ENCODE measurements at places on chromosomes 6 and 20. TPM values are rescaled to one million over a fixed set of nuclear protein-coding genes. Genes with fewer than 3 reads are reported as not detected.

GRCh38 chr6:70954750-70955149 is 2.1 kb downstream of the B3GAT2 start:
- H3K27me3 ChIP-seq = peaks cover 70% of the 10 kb centered on the region
- DNase-seq = no peak
- H3K4me3 ChIP-seq = no peak overlapping the region
- no peak overlapping the region for H3K27ac ChIP-seq

GRCh38 chr6:72810571-72811280 is 188.9 kb downstream of the KCNQ5 start:
- no peaks in the 10 kb centered on the region for H3K27me3 ChIP-seq
- DNase-seq = no peak
- peaks cover 3% of the 10 kb centered on the region for H3K36me3 ChIP-seq
- H3K4me1 ChIP-seq = no peaks in the 10 kb centered on the region
- no peak overlapping the region for H3K27ac ChIP-seq

DNA sequence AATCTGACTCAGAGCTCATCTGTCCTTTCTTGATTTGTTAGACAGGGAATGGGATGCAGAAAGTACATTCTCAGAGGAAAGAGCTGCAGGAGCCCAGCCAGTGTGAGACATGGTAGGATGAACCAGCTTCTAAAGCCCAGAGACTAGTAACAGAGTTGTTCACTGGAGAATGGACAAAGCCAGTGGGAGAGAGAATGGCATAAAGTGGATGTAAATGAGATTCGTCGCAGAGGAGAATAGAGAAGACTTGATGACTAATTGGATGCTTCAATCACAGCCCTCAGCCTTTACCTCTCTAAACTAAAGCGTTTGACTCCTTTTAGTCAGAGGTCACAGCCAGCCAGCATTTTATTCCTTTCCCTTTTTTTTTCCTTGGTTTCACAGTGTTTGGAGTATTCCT is 25.5 kb upstream of the L3MBTL3 start:
- H3K27ac ChIP-seq = no peak overlapping the region
- H3K36me3 ChIP-seq = no peaks in the 10 kb centered on the region
- DNase-seq = no peak
- H3K27me3 ChIP-seq = peaks cover 8% of the 10 kb centered on the region

DNA sequence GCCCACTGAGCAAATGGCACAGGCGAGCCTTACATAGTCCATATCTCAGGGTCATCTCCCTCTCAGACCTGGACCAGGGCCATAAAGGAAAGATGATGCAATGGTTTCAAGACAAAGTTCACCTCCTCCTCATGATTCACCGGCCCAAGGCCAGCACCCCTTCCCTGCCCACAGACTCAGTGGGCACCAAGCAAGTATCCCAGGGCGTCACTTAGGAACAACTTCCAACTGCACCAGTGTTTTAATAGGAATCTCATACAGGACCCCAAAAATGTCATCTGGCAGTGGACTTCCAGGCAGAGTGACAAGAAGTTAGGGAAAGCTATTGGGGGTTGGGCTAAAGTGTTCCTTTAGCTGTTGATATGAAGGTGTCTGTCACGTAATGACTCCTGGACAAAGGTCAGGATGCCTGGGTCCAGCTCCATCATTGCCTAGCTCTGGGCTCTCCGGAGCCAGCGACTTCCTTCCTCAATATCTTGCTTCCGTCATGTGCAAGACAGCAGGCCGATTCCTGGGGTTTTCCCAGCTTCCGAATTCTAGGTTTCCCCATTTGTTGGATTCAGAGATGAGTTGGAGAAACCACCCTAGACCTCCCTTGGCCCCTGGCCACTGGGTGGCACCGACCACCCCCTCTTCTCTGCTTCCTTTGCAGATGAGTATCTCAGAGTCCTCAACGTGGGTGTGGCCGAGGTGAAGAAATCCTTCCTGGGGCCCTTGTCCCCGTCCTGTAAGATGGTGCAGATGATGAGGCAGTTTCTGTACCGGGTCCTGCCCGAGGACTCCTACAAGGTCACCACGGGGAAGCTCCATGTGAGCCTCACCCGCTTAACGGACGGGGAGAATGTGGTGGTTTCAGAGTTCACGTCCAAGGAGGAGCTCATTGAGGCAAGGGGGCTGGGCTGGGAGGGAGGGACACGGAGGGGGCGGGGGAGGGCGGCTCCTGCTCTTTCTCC is 21.1 kb downstream of the PNPLA1 start:
- H3K4me3 ChIP-seq = no peak overlapping the region
- H3K27me3 ChIP-seq = peaks cover 12% of the 10 kb centered on the region
- peaks cover 14% of the 10 kb centered on the region for H3K4me1 ChIP-seq
- no peaks in the 10 kb centered on the region for H3K36me3 ChIP-seq
- DNase-seq = no peak

DNA sequence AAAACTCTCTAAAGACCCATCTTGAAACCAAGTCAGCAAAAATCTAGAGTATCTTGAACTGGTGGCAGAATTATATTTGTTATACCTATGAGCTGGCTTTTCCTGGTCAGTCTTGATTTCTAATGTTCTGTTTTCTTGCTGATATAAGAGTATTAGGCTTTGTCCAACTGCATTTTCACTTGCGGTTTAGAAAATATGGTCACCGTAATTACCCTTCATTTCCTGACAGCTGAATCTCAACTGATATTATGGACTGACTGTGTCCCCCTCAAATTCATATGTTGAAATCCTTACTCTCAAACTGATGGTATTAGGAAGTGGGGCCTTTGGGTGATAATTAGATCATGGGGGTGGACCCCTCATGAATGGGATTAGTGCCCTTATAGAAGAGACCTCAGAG is 72.1 kb downstream of the TXLNB start:
- H3K27ac ChIP-seq = peak overlapping the region; percentile 69
- H3K27me3 ChIP-seq = no peaks in the 10 kb centered on the region
- H3K4me1 ChIP-seq = peaks cover 10% of the 10 kb centered on the region
- H3K4me3 ChIP-seq = no peak overlapping the region

Gene C20orf204
- 7.6 TPM for total RNA-seq

Gene AVP
- total RNA-seq = not detected

Measured in activated CD8-positive, alpha-beta T cell treated with anti-CD3 and anti-CD28 coated beads, Interleukin-2, amount 10 ng/mL, durations not matched to agents 7 days and 5 days (primary cell).